Activated CD4-positive, alpha-beta T cell treated with anti-CD3 and anti-CD28 coated beads, Interleukin-2, amount 50 U/mL, for 24 hours (primary cell): ENCODE measurements at places on chromosomes 7 and 10.

DNA sequence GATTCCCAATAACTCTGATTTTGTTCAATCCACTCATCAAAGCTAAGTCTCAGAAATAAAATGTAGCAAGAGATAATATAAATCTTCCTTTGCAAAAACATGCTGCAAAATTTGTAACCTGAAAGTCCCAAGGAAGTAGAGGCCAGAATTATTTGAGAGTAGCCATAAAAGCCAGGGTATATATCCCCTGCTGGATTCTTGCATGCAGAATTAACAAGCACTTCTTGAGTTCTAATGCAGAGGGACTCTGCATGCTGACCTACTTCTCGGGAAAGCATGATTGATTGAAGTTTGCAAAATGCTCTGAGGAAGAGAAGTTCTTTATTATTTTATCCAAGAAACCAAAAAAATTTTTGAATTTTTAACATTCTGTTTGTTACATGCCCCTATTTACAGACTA is 121.6 kb downstream of the THSD7A start:
- DNase-seq: no peak

DNA sequence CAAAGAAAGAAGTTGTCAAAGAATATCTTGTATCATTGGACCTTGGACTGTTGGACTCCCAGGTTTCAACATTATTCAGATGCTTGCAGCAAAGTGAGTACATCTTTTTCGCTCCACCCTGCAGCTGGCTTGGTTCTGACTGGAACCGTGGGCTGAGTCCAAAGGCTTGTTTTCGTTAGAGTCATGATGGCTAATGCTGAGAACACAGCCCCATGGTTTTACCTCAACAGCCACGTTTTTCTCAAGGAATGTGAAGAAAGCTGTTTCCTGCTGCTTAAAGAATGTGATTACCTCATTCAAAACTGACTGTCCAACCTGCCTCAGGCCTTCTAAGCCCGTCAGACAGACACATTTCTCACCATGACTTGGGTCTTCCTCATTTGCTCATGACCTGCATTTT is 69.5 kb downstream of the STEAP1B start:
- DNase-seq: no peak

DNA sequence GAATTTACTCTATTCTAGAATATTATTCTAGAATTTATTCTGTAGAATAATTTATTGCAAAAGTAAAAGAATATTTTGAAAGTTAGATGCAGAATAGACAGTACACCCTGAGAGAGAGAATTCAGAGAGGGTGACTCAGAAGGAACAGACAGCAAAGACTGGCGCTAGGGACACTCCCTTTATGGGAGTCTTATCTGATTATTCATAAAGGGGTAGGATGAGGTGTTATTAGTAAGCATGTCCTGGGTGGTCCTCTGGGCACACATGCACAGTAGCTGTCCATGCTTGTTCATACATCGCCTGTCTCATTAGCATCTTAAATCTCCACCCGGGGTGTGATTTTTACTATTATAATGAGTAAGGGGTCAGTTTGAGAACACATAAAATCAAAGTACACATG is 100.1 kb downstream of the XPNPEP1 start:
- no peak for DNase-seq

- DNase-seq: no peak
Measured at GRCh38 chr10:58867683-58868082, 308.8 kb upstream of the PHYHIPL start.

DNA sequence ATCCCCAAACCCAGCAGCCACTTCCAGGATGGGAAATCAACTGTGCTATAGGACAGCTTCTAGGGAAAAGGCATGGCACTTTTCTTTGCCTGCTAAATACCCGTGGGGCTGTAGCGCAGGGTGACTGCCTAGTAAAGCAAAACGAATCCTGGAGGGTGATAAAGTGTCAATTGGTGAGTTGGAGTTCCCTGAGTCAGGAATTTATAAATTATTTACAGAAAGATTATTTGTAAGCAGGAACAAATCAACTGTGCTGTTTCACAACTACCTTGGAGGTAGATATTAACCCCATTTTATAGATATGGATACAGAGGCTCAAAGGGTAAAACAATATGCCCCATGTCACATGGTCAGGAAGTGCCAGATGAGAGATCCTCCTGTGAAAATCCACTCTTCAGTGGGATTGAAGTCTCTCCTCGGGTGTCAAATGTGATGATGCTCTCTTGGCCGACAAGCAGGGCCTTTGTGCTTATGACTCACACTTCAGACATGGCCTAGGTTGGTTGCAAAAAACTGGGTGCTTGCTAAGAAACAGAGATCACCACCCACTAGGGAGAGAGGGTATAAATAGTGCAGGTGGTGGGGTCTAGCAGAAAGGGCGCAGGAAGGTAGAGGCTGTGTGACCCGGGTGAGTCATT is 383.2 kb upstream of the ZMIZ1 start:
- no peak for DNase-seq

DNA sequence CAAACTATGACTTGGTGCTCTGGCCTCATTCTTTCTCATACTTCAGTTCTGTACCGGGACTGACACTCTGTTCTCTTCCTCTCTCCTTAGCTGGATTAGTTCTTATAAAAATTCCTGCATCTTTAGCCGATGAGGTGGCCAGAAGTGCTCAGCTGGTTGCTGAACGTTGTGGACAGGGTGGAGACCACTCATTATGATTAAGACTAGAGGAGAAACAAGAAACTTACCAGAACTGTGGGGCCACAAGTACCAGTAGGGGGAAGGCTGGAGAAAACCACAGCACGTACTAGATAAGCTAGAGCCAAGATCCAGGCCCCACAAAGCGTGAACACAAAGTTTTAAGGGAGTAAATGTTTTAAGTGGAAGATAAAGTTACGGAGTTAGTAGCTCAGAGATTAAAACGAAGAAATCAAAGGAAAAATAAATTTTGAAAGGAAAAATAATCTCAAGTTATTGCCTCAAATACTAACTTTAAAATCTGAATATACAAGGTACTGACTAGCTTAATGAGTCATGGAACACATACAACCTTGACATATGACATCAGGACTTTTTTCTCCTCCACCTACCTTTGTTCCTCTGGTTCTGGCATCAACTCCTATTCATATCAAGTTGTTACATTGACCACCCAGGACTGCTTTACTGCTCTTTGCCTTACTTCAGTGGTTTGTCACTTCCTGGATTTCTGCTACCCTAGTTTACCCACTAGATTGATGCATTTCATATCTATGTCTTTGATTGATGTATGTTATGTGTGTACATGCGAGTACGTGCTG is 469.0 kb downstream of the TFEC start:
- DNase-seq: no peak

GRCh38 chr10:68106656-68107055 is 2.6 kb upstream of the MYPN start:
- no peak for DNase-seq

- no peak for DNase-seq
Measured at GRCh38 chr7:29281782-29282541, 87.4 kb downstream of the CHN2 start.

- no peak for DNase-seq
Measured at GRCh38 chr7:141706239-141707064, 1.7 kb upstream of the WEE2 start.

DNA sequence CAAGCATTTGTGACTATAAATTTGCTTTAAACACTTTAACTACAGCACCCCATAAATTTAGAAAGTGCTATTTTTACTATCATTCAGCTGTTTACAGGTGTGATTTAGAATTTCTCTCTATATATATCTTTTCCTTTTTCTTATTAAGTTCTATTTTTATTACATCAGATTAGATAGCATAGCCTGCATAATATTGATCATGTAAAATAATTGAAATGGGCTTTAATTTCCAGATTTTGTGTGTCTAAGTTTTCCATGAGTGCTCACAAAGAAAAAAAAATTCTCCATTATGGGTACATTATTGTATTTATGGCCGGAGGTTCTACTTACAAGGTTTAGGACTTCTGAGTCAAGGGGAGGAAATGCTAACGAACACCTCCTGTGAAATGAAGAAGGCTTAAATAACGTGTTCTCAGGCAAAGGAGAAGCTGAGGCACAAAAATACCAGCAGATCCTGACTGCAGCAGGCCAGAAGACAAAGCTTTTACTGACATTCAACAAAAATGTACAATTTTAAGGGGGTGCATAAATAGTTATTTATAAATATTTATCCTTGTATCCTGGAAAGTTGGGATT is 114.2 kb downstream of the RNF133 start:
- no peak for DNase-seq

GRCh38 chr10:14810969-14811953 is 26.6 kb downstream of the CDNF start:
- no peak for DNase-seq

DNA sequence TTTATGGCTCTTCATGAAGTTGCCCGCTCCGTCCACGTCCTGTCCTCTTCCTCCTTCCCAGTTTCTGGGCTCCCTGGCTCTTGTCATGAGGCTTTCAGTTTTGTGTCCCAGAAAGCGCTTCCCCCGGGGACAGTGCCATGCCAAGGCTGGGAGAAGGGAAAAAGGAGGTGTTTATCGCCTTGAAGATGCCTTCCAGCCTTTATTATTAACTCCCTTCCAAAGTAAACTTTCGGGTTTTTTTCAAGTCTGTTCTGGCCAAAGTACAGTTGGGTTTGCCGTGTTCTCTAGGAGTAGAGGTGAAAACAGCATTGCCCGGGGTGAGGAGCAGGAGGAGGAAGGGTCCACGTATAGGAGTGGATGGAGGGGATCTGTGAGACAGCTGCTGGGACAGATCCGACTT is 117.2 kb downstream of the CUX1 start:
- no peak for DNase-seq

GRCh38 chr7:25025218-25025671 is 45.3 kb upstream of the OSBPL3 start:
- DNase-seq: no peak

- no peak for DNase-seq
Measured at GRCh38 chr7:45686441-45687184, 112.4 kb downstream of the ADCY1 start.

DNA sequence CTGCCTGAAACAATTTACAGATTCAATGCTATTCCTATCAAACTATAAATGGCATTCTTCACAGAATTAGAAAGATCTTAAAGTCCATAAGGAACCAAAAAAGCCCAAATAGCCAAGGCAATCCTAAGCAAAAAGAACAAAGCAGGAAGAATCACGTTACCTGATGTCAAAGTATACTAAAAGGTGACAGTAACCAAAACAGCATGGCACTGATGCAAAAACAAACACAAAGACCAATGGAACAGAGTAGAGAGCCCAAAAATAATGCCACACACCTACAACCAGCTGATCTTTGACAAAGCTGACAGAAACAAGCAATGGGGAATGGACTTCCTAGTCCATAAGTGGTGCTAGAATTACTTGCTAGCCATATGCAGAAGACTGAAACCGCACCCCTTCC is 166.0 kb downstream of the KMT2E start:
- no peak for DNase-seq
